ENCODE measurements at places on chromosomes 12 and 14.

DNA sequence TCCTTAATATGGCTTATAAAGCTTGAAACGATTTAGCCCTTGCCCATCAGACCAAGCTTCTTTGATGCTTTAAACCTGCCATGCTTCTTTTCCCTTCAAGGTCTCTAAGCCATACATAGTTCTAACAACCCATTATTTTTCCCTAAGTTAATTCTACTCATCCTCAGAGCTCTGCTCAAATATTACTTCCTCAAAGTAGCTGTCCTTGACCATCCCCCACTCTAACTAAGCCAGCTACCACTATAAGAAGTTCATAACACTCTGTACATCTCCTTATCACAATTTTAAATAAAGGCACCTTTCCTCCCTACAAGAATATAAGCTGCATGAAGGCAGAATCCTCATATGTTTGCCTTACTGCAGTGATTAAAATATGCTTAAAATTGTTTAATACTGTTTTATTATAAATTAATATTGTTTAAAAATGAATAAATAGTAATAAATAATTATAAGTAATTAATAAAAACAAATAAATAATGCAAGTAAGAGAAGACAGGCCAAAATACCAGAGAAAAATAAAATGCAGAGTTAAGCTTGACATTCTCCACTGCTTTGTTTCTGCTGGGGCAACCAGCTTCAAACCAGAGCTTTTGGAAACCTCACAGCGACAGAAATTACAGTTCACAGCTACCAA is 76.8 kb downstream of the NUMB start:
- no peak for DNase-seq

- no peak for DNase-seq
Observed at GRCh38 chr14:26026384-26026783, 571.4 kb downstream of the NOVA1 start.

- DNase-seq, result peak; percentile 8
Observed at GRCh38 chr14:21723431-21724045, 49.9 kb upstream of the OR4E1 start.

- DNase-seq, result no peak
Observed at GRCh38 chr14:56846970-56847930, 37.0 kb upstream of the OTX2 start.

GRCh38 chr14:77265561-77266335 is 5.3 kb downstream of the NGB start:
- DNase-seq, result no peak

- DNase-seq, result no peak
Observed at GRCh38 chr14:30985796-30986195, 39.7 kb upstream of the AP4S1 start.

Measured in effector CD4-positive, alpha-beta T cell (primary cell).